ENCODE measurements at places on chromosomes 16 and 17. TPM values are rescaled to one million over a fixed set of nuclear protein-coding genes. Genes with fewer than 3 reads are reported as not detected.

ACSM5 gene
- not detected for total RNA-seq

CETP gene
- 1.4 TPM for total RNA-seq

WFIKKN1 gene
- not detected for total RNA-seq

SCARF1 gene
- total RNA-seq, result 17.1 TPM

GRCh38 chr17:31369266-31369665, 22.2 kb upstream of the RAB11FIP4 start:
- no peak for DNase-seq

DNA sequence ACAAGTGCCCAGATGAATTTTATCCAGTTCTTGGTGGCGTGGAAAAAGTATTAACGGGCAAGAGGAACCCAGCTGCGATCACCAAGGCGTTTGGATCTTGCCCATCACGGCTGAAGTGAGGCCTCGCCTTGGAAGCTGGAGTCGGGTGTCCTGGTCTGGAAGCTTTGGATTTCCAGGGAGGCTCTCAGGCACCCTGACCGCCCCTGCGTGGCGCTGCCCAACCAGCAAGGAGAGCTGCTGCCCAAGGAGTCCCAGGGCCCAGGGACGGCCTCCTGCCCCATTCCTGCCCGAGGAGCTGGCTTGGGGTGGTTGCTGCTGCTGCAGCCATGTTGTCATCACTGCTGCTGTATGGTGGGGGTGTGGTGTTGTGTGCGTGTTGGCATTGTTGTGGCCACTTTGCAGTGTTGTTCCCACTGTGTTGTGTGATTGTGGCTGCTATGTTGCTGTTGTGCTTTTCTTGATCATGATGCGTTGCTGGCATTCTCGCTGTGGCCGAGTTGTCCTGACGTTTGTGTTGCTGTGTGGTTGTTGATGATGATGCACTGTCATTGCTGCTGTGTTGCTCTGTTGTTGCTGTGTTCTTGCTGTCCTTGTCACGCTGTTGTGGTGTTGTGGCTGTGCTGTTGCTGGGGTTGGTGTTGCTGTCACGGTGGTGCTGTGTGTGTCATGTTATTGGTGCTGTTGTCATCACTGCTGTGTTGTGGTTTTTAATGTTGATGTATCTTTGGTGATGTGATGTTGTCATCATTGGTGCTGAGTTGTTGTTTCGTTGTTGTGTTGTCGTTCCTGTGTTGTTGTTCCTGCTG, 318.8 kb downstream of the C16orf95 start:
- no peak for DNase-seq

- no peak for DNase-seq
Observed at GRCh38 chr17:61276806-61277205, 122.8 kb upstream of the TBX2 start.

GRCh38 chr17:34360601-34361270, 2.3 kb downstream of the CCL1 start:
- no peak for DNase-seq

- DNase-seq, result no peak
Observed at GRCh38 chr16:89344846-89345611, 127.5 kb downstream of the ZNF778 start.

GRCh38 chr16:728131-728889, 1.4 kb downstream of the HAGHL start:
- peak; percentile 54 for DNase-seq

DNA sequence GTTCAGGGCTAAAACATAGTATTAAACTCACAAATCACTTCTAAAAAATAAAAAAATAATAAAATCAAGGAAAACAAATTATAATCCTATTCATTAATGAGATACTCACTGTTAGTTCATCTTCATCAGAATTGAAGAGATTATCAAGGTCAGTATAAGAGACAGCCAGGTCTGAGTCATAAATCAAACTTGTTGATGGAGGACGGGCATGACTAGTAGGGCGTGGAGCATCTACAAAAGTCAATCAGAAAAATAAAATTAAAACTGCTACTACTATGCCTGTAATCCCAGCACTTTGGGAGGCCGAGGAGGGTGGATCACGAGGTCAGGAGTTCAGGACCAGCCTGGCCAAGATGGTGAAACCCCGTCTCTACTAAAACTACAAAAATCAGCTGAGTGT, 59.1 kb upstream of the INTS2 start:
- DNase-seq, result no peak

Data from tongue (tissue), 3 donors.